ENCODE measurements at places on chromosomes 11 and 22. TPM values are rescaled to one million over a fixed set of nuclear protein-coding genes. Genes with fewer than 3 reads are reported as not detected.

The PATE2 gene
- polyA plus RNA-seq = not detected

GRCh38 chr11:16052750-16053149 is 303.6 kb downstream of the SOX6 start:
- no peak for DNase-seq

DNA sequence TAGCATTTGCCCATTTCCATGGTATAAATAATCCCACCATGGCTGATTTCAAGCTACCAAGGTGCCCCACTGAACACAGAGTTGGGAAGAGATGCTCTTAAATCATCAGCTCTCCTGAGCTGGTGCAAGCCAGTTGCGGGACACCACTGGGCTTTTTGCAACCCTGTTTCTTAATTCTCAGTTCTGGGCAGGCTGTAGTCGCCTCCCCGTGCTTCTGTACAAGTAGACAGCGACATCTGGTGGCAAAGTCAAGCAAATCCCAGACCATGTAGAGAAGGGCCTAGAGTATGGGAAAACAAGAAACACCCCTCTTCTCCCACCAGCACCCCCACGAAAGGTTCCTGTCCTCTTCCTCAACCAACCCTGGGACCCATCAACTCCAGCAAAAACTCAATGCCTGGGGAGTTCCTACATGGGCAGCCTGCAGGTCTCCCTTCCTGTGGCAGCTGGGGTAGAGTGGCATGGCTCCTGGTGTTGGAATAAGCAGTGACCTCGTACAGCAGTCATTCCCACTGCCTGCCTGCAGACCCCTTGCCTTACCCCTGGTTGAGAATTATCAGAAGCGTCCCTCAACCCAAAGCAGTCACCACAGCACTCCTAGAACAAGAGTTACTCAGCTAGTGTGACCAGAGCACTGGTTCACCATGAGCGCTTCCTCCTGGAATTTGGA is 68.4 kb downstream of the IGLL5 start:
- peak; percentile 11 for DNase-seq

The PGA4 gene
- polyA plus RNA-seq = not detected

GRCh38 chr22:43782448-43782847 is 29.7 kb downstream of the EFCAB6 start:
- no peak for DNase-seq

The LMO1 gene
- polyA plus RNA-seq = not detected

GRCh38 chr11:26719998-26720397 is 1.9 kb downstream of the SLC5A12 start:
- DNase-seq = no peak

GRCh38 chr11:96215110-96215782 is 127.7 kb downstream of the MAML2 start:
- DNase-seq = no peak

The ACTN3 gene
- not detected for polyA plus RNA-seq

The PTDSS2 gene
- polyA plus RNA-seq = 21.6 TPM

GRCh38 chr11:10923882-10924281 is 66.0 kb upstream of the ZBED5 start:
- no peak for DNase-seq

DNA sequence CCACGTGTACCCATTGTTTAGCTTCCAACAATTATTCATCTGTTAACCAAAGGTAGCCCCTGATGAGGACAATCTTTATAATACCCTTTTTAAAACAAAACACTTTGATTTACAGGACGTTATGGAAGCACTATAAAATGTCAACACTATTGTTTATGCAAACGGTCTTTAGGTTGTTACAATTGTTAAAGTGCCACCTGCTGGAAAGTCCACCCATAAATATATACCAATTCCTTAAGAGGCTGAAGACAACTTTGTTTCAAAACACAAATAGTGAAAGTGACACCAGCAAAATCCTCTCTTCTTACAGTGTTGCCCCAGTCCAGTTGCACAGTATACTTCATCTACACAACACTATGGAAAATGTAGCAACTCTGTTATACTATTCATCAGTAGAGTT is 68.9 kb upstream of the SLN start:
- no peak for DNase-seq

The PRG2 gene
- polyA plus RNA-seq = not detected

- DNase-seq = no peak
Measured at GRCh38 chr22:43600265-43600664, 188.5 kb downstream of the MPPED1 start.

DNA sequence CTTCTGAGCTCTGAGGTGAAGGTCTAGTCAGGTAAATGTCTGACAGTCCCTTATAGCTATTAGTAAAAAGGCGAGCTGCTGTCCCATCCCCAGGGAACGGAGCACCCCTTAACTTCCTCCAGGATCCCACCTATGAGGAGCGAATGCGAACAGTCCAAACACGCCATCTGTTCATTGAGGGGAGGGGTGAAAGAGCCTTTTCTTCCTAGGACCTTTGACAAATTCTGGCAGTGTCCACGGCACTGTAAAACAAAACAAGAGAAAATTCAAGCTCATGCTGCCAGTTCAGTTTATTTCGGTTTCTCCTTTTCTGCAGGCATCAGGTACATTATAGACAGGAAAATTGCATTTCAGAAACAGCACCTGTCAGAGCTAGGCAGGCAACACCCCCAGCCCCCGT is 253.8 kb upstream of the CADM1 start:
- DNase-seq = no peak

DNA sequence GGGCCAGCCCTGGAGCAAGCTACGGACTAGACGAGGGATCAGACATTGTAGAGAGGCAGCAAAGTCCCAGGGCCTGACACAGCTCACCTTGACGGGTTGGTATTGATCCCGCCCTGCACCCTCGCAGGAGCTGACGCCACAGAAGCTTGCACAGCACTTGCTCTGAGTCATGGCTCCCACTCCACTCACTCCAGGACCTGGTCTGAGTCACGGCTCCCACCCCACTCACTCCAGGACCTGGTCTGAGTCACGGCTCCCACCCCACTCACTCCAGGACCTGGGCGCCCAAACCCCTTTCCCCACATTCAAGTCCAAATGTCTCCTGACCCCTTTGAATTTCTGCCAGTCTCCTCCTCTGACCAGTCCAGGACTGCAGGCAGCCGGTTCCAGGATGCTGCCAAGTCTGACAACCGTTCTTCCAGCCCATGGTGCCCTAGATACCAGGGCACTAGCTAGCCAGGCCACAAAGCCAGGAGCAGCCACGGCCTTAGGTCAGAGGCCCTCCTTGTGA is 6.0 kb upstream of the PNPLA5 start:
- no peak for DNase-seq

DNA sequence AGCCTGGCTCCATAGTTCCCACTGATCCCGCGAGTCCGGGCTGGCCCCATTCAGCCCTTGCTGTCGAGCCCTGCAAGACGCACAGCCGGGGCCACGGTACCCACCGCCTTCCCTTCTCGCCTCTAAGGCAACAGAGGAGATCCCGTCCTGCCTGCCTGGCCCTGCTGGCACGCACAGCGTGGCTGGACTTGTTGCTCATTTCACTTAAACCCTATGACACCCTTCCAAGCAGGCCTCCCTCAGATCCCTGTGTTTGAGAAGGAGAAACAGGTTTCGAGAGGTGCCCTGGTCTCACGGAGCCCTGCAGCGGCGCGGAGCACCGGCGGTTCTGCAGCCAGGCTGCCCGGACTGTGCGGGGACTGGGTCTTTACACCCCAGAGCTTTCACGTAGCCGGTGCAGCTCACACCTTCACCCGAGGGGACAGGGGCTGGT is 1048.4 kb downstream of the BRD1 start:
- DNase-seq = no peak

DNA sequence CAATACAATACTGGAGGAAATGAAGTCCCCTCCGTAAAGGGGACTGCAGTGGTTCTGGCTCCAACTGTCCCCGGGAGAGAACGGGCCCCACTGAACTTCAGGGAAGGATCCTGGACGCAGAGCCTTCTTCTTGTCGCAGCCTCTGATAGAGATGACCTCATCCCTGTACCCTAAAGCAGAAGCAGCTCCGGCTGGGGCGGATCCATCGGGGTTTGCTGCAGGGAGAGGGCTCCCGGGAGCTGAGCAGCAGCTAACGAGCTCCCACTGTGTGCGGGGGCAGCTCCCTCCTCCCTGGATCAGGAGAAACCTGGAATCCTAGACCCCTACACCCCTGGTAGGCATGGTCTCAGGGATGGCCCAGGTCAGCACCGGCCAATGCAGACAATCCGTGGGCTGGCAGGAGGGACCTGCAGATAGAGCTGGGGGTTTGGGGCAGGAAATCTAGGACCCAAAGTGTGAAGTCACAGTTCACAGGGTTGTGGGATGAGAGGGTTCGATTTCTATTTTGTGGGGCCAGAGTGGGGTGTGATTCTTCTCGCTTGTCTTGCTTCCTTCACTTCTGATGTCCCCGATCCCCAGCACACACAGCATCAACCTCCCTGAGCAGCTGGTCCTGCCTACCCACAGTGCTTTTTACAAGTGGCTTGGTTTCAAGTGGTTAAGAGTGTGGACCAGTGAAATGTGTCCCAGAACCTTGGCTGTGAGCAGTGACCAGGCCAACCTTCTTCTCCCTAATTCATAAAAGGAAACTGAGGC is 12.9 kb downstream of the KIAA0930 start:
- DNase-seq = no peak

The PANX2 gene
- 0.32 TPM for polyA plus RNA-seq

The HORMAD2 gene
- not detected for polyA plus RNA-seq

The LINC01488 gene
- polyA plus RNA-seq = not detected

The BCO2 gene
- 0.51 TPM for polyA plus RNA-seq

- no peak for DNase-seq
Measured at GRCh38 chr11:1415631-1416030, 25.9 kb downstream of the BRSK2 start.

- no peak for DNase-seq
Measured at GRCh38 chr22:27679693-27680488, 121.7 kb downstream of the MN1 start.

The NRIP3 gene
- polyA plus RNA-seq = 1.0 TPM

GRCh38 chr11:1131033-1131911 is 26.5 kb upstream of the MUC5AC start:
- no peak for DNase-seq

- peak; percentile 23 for DNase-seq
Measured at GRCh38 chr11:26227301-26227746, 104.6 kb upstream of the ANO3 start.

DNA sequence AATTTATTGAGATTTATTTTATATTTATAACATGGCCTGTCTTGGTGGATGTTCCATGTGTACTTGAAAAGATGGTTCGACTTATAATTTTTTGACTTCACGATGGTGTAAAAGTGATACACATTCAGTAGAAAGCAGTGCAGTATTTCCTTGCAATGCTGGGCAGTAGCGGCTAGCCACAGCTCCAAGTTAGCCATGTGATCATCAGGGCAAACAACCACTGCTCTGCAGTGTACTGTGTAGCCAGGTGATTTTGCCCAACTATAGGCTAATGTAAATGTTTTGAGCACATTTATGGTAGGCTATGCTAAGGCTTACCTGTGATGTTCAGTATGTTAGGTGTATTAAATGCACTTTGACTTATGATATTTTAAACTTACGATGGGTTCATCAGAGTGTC is 52.4 kb downstream of the PDHX start:
- no peak for DNase-seq

The BEST1 gene
- polyA plus RNA-seq = 0.02 TPM

GRCh38 chr11:121670805-121671282 is 218.1 kb upstream of the SORL1-AS1 start:
- DNase-seq = no peak

The OR9Q1 gene
- not detected for polyA plus RNA-seq

DNA sequence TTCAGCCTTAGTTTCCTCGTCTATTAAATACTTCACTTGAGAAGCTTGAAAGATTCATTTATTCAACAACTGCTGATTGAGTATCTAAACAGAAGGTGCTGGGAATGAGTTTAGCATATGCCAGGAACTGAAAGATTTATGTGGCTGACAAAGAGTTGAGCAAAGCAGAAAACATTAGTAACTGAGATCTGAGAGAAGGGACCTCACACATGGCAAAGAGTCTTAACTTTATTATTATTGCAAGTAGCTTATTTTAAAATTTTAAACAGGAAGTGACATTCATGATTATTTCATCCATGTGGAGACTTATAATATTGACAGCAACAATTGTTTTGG is 133.6 kb downstream of the CASP12 start:
- DNase-seq = no peak

GRCh38 chr11:28089378-28089777 is 18.6 kb downstream of the KIF18A start:
- DNase-seq = no peak

GRCh38 chr22:44924098-44924497 is 85.7 kb downstream of the PHF21B start:
- DNase-seq = no peak

GRCh38 chr22:33302049-33302545 is 243.9 kb upstream of the SYN3 start:
- DNase-seq = peak; percentile 17

DNA sequence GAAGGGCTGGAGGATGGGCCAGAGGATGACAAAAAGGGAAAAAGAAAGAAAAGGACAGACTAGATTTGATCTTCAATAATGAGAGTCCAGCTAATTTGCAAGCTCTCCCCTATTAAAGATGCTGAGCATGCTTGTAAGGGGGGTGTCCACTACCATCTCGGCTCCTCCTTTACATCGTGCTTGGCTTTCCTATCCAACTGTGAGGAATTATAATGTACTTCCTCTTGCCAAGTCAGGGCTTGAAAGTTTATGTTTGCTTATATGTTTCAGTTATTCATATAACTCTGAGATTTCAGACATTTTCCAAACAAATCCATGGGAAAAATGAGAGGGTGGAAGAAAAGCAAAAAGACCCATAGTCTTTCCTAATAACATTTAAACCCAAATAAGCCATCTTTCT is 387.1 kb downstream of the METTL15 start:
- no peak for DNase-seq

GRCh38 chr22:37163575-37164504 is 14.1 kb upstream of the IL2RB start:
- no peak for DNase-seq

DNA sequence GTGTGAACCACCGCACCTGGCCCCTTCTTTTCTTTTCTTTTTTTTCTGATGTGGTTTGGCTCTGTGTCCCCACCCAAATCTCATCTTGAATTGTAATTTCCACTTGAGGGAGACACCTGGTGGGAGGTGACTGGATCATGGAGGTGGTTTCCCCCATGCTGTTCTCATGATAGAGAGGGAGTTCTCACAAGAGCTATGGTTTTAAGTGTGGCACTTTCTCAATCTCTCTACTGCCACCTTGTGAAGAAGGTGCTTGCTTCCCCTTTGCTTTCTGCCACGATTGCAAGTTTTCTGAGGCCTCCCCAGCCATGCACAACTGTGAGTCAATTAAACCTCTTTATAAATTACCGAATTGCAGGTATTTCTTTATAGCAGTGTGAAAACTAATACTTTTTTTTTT is 4.9 kb upstream of the TCN2 start:
- no peak for DNase-seq

All from keratinocyte (primary cell).